ENCODE measurements at places on chromosomes 2 and 18.

- no peak for DNase-seq
Measured at GRCh38 chr2:220393711-220394110, 766.3 kb downstream of the SLC4A3 start.

DNA sequence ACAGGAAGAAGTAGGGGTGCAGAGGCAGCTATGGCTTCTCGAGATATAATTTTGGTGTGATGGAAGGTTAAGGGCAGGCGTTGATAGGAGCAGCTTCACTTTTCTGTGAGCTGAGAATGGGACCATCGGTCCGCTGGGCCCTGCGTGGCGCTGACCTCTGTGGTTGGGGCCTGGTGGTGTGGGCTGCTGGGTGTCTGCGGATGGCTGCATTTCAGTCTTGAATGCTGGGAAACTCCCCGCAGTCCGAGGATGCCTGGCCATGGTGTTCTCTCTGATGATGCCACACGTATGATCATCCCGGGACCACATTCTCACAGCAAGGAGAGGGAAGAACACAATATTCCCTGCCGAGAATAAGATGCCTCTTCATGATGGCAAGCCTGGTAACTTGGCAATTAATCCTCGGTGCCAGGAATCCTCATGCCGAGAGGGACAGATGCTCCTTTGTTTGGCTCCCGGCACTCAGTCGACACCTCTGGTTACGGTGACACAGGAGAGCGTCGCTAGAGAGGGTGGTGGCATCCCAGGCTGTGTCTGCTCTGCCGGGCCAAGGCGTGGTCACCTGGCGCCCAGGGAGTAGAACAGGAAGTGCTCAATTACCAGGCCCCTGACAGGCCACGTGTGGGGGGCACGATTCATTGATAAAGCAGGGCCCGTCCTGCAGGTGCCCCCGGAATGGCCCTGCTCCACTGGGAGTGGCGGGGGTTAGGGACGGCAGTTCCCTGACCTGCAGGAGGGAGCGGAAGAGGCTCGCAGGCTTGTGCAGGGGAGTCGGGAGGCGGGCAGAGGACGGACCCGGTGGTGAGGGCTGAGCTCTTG is 119.4 kb upstream of the CTDP1 start:
- DNase-seq, result no peak

DNA sequence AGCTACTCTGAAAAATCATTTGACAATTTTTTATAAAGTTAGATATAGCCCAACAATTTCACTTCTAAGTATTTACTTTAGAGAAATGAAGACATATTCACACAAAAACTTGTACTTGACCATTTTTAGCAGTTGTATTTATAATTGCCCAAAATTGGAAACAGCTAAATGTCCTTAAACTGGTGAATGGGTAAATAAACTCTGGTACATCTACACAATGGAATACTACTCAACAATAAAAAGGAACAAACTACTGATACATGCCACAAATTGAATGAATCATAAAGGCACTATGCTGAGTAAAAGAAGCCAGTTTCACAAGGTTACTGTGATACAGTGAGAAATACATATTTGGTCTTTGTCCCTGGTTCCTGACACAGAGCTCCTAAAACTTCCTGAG is 32.8 kb upstream of the BBS5 start:
- no peak for DNase-seq

GRCh38 chr2:25479761-25480160 is 138.0 kb upstream of the DNMT3A start:
- no peak for DNase-seq

DNA sequence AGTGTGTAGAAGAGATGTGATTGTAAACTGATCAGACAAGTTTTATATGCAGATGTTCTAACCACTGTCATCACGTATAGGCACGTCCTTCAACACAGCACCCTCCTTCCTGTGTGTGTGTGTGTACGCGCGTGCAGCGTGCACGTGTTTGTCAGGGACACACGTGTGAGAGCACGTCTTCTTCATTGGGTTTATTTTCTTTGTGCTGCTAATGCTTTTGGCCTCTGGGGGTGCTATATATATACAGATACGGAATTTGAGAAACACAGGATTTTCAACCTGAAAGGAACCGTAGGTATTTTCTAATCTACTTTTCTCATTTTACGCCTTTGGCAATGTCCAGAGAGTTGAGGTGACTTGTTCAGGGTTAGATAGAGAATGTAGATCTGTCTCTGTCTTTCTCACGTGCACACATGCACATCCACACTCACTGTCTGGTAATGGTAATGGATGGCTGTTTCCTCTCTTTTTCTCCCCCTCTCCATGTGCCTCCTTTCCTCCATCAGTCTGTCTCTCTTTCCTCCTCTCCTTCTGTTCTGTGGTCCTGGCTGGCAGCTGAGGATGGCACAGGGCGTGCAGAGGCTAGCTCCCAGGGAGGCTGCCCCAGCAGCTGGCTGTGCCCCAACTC is 13.4 kb upstream of the CELF4 start:
- peak; percentile 53 for DNase-seq

DNA sequence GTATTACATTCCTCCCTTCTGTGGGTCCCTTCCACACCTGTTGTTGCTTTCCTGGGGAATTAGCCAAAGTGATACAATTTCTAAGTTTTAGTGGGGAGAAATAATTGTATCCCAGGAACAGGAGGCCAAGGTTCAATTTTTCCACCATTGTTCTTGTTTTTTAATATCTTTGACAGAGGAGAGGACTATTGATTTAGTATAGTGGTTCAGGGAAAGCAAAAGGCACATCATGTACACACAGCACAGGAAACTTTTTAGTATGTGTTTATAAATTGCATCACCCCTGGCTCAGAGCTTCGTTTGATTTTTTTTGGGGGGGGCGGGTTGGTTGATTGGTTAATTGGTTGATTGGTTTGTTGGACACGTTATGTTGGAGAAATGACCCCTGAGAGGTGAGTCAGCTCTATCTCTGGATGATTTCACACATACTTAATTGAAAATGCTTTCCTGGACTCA is 431.6 kb downstream of the PID1 start:
- no peak for DNase-seq

GRCh38 chr18:13520306-13520705 is 206.1 kb downstream of the FAM210A start:
- DNase-seq, result no peak

- no peak for DNase-seq
Measured at GRCh38 chr2:174673876-174674275, 76.3 kb upstream of the WIPF1 start.

DNA sequence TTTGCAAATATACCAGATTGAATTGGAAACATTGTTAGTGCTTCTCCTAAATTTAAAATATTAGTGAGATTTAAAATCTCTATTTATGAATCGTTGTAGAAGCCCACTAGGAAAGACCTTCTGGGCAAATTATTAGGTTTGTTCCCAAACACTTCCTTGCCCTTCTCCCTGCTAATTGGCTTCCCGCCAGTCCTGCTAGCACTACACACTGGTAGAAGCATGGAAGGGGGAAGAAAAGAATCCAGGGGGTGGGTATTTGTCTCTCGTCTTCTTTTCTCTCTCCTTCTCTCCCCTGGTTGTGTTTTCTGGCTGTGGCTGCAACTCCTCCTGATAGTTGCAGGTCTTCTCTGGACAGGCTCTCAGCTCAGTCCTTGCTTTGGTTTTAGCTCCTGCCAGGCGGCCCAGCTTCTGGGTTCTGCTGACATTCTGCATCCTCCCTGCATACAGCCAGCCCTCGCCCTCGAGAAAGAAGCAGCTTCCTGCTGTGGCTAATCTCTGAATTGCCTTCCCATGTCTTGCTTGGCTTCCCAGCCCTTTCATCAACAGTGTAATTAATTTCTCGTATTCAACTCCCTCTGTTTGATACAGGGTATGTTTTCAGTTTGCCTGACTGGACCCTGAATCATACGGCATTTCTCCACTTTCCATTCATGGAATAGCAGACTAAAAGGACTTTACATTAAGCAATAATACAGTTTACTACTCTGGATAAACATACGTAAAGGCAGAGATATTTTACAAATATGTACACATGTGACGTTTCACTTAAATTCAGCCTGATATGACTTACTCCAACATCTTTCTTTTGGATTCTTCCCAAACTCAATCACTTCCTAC is 6.9 kb upstream of the PARD3B start:
- DNase-seq, result peak; percentile 9

GRCh38 chr18:33666915-33667314 is 88.9 kb downstream of the ASXL3 start:
- DNase-seq, result no peak

- DNase-seq, result peak; percentile 18
Measured at GRCh38 chr2:63500398-63500797, 87.9 kb downstream of the WDPCP start.

DNA sequence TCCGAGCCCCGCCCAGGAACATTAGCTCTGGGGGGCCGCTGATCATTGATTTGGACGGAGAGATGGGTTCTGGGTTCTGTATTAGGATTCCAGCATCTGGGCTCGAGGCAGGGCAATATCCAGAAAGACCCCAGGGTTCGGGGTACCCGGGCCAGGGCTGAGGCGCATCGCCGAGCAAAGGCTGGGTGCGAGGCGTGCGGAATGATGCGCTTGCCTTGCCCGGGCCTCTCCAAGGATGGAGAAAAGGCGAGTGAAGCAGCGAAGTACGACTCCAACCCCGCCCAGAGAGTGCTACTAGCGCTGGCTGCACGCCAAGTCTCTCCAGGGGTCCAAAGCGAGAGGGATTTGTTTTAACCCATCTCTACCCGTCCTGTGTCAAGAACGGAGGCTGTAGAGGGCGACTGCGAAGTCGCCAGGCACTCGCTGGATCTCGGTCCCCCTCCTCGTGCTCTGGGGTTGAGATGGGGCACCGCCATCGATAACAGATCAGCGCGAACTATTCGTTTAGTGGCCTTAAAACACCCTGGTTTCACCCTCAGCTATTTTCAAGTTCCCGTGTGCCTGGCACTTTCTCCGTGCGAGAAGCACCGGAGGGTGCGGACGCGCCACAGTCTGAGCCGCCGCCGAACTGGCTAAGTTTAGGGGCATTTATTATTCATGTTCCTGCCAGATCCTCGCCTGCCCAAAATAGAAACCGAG is 1.9 kb downstream of the ADCYAP1 start:
- no peak for DNase-seq

GRCh38 chr2:99140860-99141109 is 722 bp upstream of the C2orf15 start:
- DNase-seq, result no peak

DNA sequence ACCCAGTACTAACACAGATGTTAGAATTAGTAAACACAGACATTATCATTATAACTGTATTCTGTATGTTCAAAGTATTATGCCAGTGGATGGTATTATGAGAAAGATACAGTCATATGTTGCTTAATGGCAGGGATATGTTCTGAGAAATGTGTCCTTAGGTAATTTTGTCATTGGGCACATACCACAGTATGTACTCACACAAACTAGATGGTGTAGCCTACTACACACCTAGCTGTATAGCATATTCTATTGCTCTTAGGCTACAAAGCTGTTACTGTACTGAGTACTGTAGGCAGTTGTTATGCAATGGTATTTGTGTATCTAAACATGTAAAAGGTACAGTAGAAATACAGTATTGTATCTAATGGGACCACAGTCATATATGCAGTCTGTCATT is 53.8 kb downstream of the GTF3C3 start:
- peak; percentile 1 for DNase-seq

GRCh38 chr2:235706506-235706905 is 212.7 kb downstream of the AGAP1 start:
- DNase-seq, result no peak

DNA sequence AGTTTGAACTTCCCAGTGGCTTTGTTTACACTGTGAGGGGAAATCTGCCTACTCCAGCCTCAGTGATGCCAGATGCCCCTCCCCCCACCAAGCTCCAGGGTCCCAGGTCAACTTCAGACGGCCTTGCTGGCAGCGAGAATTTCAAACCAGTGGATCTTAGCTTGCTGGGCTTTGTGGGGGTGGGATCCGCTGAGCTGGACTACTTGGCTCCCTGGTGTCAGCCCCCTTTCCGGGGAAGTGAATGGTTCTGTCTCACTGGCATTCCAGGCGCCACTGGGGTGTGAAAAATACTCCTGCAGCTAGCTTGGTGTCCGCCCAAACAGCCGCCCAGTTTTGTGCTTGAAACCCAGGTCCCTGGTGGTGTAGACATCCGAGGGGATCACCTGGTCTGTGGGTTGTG is 70.0 kb upstream of the NEUROD1 start:
- DNase-seq, result no peak

DNA sequence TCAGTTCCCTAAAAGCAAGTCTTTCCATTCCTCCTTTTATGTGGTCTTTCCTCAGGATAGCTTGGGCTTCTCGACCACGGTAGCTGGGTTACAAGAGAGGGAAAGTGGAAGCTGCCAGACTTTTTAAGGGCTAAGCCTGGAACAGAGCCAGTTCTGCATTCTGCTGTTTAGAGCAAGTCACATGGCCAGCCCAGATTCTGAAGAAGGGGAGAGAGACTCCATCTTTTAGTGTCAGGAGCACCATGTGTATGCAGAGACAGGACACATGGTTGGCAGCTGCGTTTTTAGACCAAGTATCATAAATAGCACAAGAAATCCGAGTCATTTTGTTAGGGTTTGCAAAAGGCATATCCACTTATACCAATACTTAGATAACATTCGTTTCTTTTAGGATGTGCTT is 4.7 kb downstream of the HMSD start:
- DNase-seq, result no peak

DNA sequence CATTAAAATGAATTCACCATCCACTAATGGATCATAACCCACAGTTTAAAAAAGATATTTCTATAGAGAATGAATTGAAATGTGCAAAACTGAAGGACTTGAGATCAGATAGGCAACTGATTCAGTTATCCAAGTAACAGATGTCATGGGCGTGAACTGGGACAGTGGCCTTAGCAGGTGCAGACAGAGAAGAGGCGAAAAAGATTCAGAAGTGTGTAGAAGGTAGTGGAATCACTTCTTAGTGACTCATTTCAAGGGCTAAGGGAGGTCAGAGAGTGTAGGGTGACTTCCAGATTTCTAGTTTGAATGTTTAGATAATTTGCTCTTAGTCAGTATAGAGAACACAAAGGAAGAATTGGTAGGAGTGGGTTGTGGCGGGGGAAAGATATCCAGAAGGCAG is 79.7 kb downstream of the EHBP1 start:
- no peak for DNase-seq

DNA sequence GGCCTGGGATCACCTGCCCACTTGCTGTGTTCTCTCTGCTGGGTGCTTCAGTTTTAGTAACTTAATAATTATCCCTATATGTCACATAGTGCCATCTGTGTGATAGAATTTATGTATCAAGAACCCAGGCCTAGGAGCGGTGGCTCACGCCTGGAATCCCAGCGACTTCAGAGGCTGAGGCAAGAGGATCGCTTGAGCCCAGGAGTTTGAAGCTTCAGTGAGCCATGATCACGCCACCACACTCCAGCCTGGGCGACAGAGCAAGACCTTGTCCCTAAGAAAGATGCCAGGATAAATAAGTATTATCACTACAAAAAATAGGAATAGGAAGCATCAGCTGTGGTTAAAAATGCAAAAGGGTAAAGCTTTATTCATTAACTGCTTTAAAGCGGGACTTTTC is 240.8 kb downstream of the FAM210A start:
- DNase-seq, result no peak

GRCh38 chr2:40230707-40231432 is 221.0 kb downstream of the SLC8A1 start:
- DNase-seq, result peak; percentile 22

GRCh38 chr2:140269000-140269399 is 1488.8 kb upstream of the NXPH2 start:
- no peak for DNase-seq

Data from MCF 10A (cell line).